ENCODE measurements at places on chromosomes 5 and 9. TPM values are rescaled to one million over a fixed set of nuclear protein-coding genes. Genes with fewer than 3 reads are reported as not detected.

OR1J2 gene
- total RNA-seq, result not detected

LCN12 gene
- total RNA-seq, result 3.2 TPM

PCDHA6 gene
- total RNA-seq, result not detected

GKAP1 gene
- 3.0 TPM for total RNA-seq

ANKRD34B gene
- not detected for total RNA-seq

SNX24 gene
- 2.0 TPM for total RNA-seq

GNPDA1 gene
- total RNA-seq, result 54.4 TPM

CAMK4 gene
- total RNA-seq, result 80.6 TPM

UBQLN1 gene
- total RNA-seq, result 120 TPM
